ENCODE measurements at places on chromosomes 2 and 18.

- H3K27ac ChIP-seq = no peak overlapping the region
- peaks cover 10% of the 10 kb centered on the region for H3K27me3 ChIP-seq
- H3K36me3 ChIP-seq = peaks cover 14% of the 10 kb centered on the region
- H3K4me3 ChIP-seq = no peak overlapping the region
These were observed 10.4 kb downstream of the ERFE start for GRCh38 chr2:238169048-238169707.

DNA sequence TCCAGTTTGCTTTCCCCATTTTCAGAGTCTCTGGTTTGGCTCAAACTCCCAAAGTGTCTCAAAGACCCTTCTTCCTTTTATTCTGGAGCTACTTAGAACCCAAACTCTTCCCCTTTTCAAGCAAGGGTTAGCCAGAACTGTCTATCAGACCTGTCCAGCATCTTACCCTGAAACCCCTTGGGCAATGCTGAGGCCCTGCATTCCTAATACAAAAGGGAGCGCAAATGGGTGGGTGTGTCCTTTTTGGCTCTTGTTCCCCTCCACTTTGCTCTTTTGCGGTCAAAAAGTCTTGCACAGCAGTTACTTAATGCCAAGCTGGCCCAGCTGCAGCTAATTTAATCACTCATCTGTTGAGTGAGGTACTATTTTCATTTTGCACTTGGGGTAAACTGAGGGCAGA is 231.2 kb upstream of the FOSL2 start:
- H3K4me1 ChIP-seq = peaks cover 4% of the 10 kb centered on the region
- H3K27me3 ChIP-seq = no peaks in the 10 kb centered on the region
- DNase-seq = no peak
- no peak overlapping the region for H3K4me3 ChIP-seq
- H3K36me3 ChIP-seq = peaks cover 9% of the 10 kb centered on the region
- no peak overlapping the region for H3K27ac ChIP-seq

GRCh38 chr2:128776461-128777195 is 458.0 kb upstream of the HS6ST1 start:
- H3K27me3 ChIP-seq = peaks cover 20% of the 10 kb centered on the region
- DNase-seq = no peak
- no peaks in the 10 kb centered on the region for H3K36me3 ChIP-seq
- H3K27ac ChIP-seq = no peak overlapping the region

DNA sequence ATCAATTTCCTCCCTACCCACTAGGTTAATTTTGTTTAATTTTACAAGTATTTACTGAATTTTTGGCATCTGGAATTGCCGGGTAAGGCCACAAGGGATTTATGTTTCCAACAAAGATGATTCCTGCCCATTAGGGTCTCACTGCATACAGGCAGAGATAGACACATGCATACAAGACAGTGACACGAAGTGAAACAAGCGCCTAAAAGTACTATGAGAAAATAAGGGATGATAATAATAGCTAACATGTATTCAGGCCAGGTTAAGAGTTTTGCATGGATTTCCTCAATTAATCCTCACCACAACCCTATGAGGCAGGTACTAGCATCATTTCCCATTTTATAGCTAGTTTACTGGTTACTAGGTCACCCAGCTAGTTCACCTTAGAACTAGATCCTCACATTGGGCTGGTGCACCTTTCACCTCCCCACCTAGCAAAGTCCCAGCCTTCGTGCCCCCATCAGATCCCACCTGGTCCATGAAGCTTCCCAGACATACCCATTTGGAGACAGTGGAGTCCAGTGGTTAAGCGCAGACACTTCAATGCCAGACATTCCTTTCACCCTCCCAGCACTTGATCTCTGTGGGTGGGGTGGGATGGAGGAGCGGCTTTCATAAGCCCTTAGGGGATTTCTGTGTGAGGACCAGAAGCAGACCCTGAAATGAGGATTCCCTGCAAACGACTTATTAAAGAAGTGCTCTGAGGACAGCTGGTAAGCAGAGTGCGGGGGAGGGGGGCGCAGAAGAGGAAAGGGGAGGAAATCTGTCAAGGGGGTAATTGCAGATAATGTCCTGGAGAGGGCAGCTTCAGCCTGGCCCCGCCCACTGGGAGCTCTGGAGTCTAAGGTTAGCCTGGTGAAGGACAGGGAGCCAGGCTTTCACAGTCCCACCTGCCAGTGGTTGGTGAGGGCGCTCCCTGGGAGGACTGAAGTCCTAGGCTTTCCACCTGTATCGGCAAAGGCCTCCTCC is 5.8 kb upstream of the DGUOK start:
- no peaks in the 10 kb centered on the region for H3K4me1 ChIP-seq
- no peak overlapping the region for H3K4me3 ChIP-seq
- peaks cover 6% of the 10 kb centered on the region for H3K27me3 ChIP-seq
- no peak for DNase-seq
- no peak overlapping the region for H3K27ac ChIP-seq
- H3K36me3 ChIP-seq = peaks cover 2% of the 10 kb centered on the region

DNA sequence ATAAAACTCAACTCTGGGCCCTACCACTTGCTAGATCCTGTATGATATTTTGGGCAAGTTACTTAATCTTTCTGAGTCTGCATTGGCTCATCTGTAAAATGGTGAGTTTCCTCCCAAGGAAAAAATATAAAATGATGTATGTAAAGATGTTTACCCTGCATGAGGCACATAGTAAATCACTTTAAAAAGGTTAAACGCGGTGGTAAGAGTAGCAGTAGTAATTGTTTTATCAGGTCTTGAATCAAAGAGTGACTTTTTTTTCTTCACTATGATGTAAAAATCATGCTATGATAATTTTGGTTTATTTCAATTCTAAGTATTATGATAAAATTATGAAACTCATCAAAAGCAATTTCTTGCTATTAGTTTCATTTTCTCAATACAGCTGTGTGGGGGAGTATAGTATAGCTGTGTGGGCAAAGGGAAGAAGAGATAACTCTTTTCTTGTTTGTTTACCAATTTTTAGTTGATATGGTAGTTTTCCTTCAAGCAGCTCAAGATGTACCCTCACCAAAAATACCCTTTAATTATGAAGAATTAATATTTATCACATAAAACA is 10.7 kb downstream of the ARHGAP15 start:
- peaks cover 9% of the 10 kb centered on the region for H3K36me3 ChIP-seq
- H3K4me1 ChIP-seq = peaks cover 65% of the 10 kb centered on the region
- peak overlapping the region; percentile 89 for H3K27ac ChIP-seq
- DNase-seq = no peak
- peak overlapping the region; percentile 77 for H3K4me3 ChIP-seq

DNA sequence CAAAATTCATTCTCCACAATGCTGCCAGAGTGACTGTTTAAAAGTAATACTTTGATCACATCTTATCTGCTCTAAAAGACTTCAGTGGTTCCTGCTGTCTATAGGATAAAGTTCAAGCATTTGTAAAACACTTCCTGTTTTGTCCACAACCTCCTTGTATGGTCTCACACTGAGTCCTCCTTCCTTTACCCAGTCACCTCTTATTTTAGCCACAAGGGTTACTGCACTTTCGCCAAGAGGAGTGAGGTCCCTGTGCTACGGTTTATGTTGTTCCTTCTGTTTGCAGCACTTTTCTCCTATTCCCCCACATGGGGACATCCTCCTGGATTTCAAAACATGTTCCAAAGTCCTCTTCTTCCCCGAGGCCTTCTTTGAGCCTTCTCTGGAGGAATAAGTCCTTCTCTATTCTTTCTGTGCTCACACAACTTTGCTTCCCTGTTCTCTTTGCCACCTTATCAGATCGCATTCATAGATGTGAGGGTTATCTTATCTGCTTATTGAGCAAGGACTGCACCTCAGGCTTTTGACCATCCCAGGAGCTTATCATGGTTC is 112.2 kb upstream of the NABP1 start:
- no peak for DNase-seq
- H3K27me3 ChIP-seq = peaks cover 41% of the 10 kb centered on the region
- H3K4me3 ChIP-seq = no peak overlapping the region
- H3K36me3 ChIP-seq = peaks cover 12% of the 10 kb centered on the region

- DNase-seq = no peak
- H3K4me3 ChIP-seq = no peak overlapping the region
- H3K4me1 ChIP-seq = peaks cover 3% of the 10 kb centered on the region
- peaks cover 29% of the 10 kb centered on the region for H3K27me3 ChIP-seq
These were observed 131.3 kb downstream of the PXDN start for GRCh38 chr2:1613078-1613445.

DNA sequence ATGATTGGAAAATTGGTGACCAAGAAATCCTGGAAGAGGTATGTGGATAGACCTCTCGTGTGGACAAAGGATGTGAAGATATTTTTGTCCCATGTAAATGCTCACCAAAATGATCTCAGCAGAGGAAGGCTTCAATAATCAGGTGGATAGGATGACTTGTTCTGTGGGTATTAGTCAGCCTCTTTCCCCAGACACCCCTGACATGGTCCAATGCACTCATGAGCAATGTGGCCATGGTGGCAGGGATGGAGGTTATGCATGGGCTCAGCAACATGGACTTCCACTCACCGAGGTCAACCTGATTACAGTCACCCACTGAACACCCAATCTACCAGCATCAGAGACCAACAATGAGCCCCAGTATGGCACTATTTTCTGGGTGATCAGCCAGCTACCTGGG is 20.2 kb downstream of the CHRNA1 start:
- DNase-seq = no peak
- no peak overlapping the region for H3K4me3 ChIP-seq
- H3K36me3 ChIP-seq = peaks cover 9% of the 10 kb centered on the region
- H3K4me1 ChIP-seq = no peaks in the 10 kb centered on the region
- H3K27ac ChIP-seq = no peak overlapping the region

DNA sequence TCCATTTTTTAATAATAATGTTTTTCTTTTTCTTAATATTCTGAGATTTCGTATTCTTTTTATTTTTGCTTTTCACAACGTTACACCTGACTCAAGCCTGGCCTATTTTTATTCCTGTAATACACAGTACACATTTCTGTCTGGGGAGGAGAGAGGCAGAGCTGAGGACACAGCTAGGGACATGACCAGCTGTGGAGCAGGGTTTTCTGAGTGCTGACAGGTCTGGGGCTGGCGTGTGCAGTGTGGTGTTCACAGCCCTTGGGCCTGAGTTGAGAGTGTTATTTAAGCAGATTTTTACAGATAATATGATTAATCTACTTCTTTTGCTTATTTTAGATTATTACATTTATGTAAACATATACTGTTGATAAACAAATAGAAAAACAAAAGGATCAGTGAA is 55.9 kb downstream of the ZAP70 start:
- H3K27me3 ChIP-seq = no peaks in the 10 kb centered on the region
- no peak for DNase-seq
- no peak overlapping the region for H3K27ac ChIP-seq
- peaks cover 5% of the 10 kb centered on the region for H3K36me3 ChIP-seq
- peaks cover 7% of the 10 kb centered on the region for H3K4me1 ChIP-seq
- H3K4me3 ChIP-seq = no peak overlapping the region
